ENCODE measurements at places on chromosomes 7 and 10.

DNA sequence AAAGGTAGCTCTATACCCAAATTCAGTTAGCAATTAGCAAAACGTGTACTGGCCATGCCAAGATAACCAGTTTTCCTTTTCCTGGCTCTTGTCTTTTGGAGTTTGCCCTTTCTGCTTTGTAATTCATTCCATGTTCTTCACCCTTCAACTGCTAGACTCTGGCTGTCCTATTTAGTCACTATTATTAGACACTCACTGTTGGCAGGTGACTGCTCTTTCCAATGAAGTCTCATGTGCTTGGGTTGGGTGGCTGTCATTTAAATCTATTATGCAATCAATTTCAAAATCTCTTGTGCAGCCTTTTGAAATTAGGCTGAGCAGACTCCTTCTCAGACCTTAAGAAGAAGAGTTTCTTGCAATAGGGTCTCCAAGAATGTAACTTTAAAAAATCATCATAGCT is 266.5 kb downstream of the GPR158 start:
- DNase-seq, result no peak

- no peak for DNase-seq
Measured at GRCh38 chr7:75795831-75796285, 17.7 kb downstream of the CCL24 start.

DNA sequence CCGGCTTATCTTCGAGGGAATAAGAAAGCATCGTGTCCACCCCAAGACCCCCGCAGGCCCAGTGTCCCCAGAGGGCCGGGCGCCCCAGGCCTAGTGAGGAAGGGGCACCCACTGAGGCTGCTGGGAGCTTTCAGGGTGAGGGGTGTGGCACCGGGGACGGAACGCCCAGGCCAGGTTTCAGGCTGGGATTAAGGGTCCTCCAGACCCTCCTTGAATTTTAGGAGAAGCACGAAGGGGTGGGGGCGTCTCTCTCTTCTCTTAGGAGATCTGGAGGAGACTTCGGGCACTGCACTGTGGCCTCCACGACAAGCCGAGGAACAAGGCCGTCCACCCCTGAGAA is 96.8 kb downstream of the PDGFA start:
- DNase-seq, result no peak

DNA sequence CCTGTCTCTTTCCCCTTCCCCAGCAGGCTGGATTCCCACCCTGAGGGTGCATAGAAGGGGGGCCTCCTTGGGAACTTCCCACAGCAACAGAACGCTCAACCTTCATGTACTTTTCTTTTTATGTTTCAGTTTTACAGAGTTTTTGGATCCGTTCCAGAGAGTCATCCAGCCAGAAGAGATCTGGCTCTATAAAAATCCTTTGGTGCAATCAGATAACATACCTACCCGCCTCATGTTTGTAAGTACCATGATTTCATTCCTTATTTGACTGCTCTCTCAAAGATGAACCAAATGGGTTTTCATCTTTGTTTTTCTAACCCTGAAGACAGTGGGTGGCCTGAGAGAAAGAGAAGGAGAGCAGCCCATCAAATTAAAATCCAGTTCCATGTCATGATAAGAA is 46.7 kb downstream of the PLPP4 start:
- DNase-seq, result no peak

- DNase-seq, result no peak
Measured at GRCh38 chr7:107128748-107129147, 40.1 kb upstream of the HBP1 start.

- DNase-seq, result no peak
Measured at GRCh38 chr10:75600833-75601232, 169.4 kb downstream of the LRMDA start.

- DNase-seq, result no peak
Measured at GRCh38 chr10:46547541-46548497, 8.6 kb downstream of the GPRIN2 start.

DNA sequence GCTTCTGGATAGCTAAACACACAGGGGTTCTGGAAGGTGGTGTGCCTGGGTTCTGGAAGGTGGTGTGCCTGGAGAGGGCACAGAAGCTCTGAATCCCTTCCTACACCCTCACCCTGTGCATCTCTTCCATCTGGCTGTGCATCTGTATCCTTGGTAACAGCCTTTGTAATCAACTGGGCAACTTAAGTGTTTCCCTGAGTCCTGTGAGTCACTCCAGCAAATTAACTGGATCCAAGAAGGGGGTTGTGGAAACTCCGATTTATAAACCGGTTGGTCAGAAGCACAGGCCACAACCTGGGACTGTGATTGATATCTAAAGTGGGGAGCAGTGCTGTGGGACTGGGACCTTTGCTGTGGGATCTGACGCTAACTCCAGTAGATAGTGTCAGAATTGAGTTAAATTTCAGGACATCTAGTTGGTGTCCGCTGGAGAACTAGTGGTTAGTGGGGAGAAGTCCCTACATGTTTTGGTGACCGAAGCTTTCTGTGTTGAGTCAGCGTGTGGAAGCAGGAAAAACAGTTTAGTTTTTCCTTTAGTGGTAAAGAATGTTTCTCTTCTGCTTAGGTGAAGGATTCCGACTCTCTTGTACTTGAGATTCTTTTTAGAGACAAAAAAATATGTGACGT is 228.1 kb downstream of the BMPER start:
- no peak for DNase-seq

- DNase-seq, result no peak
Measured at GRCh38 chr7:99674995-99675742, 4.6 kb downstream of the CYP3A5 start.

- DNase-seq, result no peak
Measured at GRCh38 chr7:149683898-149684297, 89.5 kb downstream of the ZNF467 start.

- DNase-seq, result no peak
Measured at GRCh38 chr10:110818311-110819256, 53.1 kb upstream of the PDCD4 start.

DNA sequence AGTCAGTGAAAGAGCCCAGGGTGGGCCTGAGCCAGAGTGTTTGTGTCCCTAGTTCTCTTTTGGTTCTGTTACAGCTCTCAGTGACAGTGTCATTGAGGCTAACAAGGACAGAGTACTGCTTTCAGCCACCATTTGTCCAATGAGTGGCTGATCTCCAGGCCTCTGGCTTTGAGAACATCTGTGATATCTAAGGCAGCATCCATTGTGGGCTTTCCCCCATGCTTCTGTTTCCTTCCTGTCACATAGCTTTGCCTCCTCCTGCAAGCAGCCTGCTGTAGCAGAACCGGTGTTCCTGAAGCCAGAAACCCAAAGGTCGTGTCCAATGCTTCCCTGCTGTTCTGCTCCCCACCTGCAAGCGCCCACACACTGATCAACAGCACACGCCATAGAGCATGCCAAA is 68.4 kb downstream of the IKZF1 start:
- DNase-seq, result no peak

GRCh38 chr7:91137153-91137787 is 127.0 kb upstream of the FZD1 start:
- DNase-seq, result no peak

GRCh38 chr7:139960157-139960556 is 102.6 kb downstream of the PARP12 start:
- no peak for DNase-seq

DNA sequence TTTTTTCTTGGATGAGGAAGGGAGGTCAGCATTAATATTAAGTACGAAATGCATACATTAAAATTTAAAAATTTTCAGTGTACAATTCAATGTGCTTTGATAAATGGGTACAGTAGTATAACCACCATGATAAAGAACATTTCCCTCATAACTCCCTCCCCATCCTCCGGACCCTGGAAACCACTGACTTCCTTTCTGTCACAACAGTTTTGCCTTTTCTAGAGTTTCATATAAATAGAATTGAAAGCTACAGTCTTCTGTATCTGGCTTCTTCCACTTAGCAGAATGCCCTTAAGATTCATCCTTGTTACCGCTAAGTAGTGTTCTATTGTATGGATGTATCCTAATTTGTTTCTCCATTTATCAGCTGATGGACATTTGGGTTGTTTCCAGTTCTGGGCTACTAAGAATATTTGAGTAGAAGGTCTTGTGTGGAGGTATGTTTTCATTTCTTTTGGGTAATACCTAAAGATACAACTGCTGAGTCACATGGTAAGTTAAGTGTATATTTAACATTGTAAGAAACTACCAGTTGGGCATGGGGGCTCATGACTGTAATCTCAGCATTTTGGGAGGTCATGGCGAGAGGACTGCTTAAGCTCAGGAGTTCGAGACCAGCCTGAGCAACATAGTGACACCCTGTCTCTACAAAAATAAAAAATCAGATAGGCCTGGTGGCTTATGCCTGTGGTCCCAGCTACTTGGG is 30.8 kb downstream of the ABI1 start:
- no peak for DNase-seq

GRCh38 chr7:130488392-130489139 is 3.3 kb upstream of the MEST start:
- DNase-seq, result no peak

DNA sequence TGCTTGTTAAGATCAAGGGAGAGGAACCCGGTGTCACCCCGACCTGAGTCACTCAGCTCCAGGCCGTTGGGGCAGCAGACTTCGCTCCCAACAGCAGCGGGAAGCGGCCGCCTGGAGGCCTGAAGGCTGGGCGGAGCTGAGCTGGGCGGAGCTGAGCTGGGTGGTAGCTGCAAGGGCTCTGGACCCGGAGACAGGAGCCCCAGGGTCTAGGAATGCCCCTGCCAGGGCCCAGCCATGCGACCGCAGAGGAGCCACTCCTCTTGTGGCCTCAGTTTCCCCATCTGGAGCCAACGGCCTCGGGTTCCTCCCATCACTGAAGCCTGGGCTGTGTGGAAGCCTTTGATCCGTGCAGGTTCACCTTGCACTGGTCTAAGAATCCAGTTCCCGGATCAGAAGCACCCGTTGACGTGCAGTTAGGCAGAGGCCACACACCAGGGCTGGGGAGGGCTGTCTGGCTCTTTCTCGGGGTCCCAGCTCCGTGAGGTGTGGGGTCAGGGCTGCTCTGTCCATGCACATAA is 21.9 kb upstream of the DPYSL4 start:
- no peak for DNase-seq

DNA sequence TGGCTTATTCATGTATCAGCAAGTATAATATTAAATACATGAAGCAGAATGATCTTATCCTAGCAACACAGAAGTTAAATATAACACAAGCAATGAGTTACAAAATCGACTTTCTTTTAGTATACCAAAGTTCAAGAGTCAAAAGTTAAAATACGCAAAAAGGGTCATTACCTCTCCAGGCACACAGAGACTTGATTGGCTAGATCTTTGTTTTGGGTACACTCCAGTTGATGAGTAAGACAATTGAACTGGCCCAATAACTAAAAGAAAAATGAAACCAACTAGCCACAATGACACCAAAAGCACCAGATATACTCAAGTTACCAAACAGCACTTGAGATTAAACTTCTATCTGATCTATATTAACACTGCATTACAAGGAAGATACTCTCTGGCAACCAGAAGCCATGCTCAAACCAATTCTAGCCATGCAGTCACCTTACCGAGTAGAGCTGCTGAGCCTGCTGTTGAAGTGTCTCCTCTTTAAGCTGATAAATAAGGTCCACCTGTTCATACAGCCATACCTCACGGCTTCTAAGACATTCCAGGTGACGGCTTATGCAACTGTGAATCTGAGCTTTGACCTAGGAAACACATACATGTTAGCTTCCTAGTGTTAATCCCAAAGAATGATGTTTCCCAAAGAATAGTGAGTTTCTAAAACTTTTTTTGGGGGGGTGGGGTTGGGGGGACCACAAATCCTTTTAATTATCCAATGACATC is 15.6 kb downstream of the NCOA4 start:
- no peak for DNase-seq

DNA sequence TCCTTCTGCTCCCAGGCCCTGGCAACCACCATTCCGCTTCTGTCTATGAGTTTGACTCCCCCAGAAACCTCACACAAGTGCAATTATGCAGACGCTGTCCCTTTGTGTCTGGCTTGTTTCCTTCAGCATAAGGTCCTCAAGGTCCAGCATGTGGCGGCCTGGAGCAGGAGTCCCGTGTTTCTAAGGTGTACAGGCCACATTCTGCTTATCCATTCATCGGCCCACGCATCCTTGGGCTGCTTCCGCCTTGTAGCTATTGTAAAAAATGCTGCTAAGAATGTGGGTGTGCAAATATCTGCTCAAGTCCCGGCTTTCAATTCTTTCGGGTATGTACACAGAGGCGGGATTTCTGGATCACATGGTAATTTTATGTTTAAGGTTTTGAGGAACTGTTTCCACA is 38.2 kb downstream of the ESYT2 start:
- DNase-seq, result no peak

GRCh38 chr10:77715088-77715487 is 77.5 kb upstream of the KCNMA1 start:
- no peak for DNase-seq

DNA sequence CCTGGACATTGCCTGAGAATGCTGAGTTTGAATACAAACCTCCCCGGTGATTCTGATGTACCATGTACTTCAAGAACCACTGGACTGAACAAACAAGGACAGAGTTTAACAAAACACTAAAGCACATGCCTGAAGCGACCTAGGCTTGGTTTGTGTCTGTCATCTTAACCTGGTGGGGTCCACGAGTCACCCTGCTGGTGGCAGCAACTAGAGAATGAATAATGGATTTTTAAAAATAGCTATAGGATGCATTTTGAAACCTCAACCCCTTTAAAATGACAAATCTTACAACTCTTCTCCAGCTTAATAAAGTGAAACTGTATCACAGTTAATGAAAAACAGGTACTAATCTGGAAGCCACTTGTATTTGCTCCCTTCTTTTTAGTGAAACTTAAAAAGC is 25.2 kb downstream of the CDHR3 start:
- no peak for DNase-seq

- no peak for DNase-seq
Measured at GRCh38 chr7:117793521-117793920, 79.7 kb downstream of the CTTNBP2 start.

- DNase-seq, result no peak
Measured at GRCh38 chr10:47099474-47099873, 188.2 kb downstream of the PTPN20 start.
